ENCODE measurements at places on chromosomes 2 and 18.
A peak's percentile ranks its signal among the peaks of the same experiment; 100 is the strongest.

DNA sequence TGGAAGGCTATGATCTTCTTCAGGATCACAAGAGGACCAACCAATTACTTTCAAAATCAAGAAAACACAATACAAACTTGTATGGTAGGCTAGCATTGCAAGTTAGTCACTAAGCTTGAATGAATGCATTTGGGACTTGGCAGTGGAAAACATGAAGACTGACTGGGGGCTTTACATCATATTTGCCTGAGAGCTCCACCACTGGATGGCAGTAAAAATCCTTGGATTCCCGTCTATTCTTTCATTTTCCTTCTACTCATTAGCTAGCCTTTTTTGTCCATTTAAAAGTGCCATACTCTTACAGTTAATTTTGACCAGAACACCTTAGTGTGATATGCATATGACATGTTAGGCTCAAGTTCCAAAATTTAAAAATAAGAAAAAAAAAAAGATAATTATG, 63.5 kb upstream of the RASGRP3 start:
- DNase-seq = no peak

- no peak for DNase-seq
These were observed 391 bp downstream of the ZNF385B start for GRCh38 chr2:179861027-179861415.

DNA sequence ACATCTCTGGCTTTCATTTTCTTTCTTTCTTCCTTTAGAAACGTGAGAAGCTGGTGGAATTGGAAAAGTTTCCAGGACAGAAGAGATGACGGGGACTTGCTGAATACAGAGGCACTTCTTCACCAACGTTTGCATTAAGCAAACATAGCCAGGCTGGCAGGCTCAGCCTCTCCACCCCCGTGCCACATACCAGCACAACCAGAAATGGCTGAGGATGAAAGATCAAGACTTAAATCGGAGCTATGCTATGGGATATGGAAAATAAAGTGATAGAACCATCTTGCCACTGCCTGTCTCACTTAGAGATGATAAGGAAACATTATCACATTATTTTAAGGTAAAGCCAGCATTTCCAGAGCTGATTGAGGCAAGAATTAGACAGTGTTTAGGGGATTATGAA, 483.3 kb downstream of the BCL11A start:
- DNase-seq = no peak

DNA sequence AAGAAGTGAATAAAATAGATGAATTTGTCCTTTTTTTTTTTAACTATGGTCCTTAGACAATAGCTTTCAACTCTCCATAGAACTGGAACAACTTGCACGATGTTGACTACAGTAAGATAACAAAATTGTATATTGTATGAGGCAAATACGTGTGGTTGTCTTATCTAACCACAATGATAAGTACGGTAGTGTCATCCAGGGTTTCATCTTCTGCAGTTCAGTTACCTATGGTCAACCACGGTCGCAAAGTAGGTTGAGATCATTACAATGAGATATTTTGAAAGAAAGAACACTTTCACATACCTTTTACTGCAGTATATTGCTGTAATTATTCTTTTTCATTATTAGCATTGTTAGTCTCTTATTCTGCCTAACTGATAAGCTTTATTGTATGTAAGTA, 295.2 kb downstream of the PARD3B start:
- DNase-seq = no peak

GRCh38 chr2:187549193-187549592, 5.0 kb downstream of the TFPI start:
- no peak for DNase-seq

GRCh38 chr18:78735131-78736014, 244.2 kb upstream of the SALL3 start:
- DNase-seq = no peak

- no peak for DNase-seq
These were observed 335.5 kb downstream of the KCNS3 start for GRCh38 chr2:18213986-18214385.

DNA sequence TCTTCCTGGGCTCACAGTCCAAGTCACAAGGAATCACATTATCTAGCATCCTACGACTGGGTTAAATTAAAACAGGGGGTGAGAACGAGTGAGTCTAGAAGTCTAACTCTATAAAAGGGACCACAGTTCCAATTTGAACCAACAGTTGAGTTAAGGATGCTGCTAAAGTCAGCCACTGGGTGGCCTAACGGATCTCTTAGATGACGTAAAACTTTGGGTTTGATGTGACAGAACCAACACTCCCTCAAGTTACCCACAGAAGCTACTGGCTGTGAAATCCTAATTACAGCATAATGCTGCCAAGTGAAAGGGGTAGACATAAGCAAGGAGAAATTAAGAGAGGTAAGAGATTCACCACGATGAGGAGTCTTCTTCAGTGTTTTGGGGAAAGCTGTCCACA, 32.7 kb upstream of the RUFY4 start:
- DNase-seq = peak; percentile 69

DNA sequence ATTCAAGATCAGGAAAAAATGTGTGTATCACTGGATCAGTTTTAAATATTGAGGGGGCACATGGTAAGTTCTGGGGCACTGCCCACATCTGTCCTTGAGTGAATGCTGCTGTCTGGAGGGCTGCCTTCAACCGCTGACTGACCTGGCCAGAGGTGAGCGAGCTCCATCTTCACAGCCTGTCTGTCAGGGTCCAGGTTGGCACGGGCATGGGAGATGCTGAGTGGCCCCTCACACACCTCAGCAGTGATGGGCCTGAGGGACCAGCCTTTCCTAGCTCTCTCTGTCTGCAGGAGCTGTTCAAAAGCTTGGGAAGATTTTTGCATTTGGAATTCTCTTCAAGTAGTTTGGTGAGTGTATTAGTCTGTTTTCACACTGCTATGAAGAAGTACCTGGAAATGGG, 114.8 kb upstream of the ALKAL2 start:
- DNase-seq = no peak

- DNase-seq = peak; percentile 58
These were observed 161.1 kb downstream of the ARL4C start for GRCh38 chr2:234335661-234336228.

- DNase-seq = peak; percentile 80
These were observed 199.6 kb downstream of the VAPA start for GRCh38 chr18:10113121-10114022.

- DNase-seq = peak; percentile 28
These were observed 11.1 kb upstream of the CNNM3 start for GRCh38 chr2:96804986-96805385.

- DNase-seq = peak; percentile 78
These were observed 140.0 kb downstream of the MEIS1 start for GRCh38 chr2:66574701-66575624.

DNA sequence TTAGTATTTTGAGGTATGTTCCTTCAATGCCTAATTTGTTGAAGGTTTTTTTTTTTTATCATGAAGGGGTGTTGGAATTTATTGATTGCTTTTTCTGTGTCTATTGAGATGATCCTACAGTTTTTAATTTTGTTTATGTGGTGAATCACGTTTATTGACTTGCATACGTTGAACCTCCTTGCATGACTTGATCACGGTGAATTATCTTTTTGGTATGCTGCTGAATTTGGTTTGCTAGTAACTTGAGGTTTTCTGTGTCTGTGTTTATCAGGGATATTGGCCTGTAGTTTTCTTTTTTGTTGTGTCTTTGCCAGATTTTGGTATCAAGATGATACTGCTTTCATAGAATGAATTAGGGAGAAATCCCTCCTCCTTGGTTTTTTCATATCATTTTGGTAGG, 23.9 kb downstream of the CLIP4 start:
- no peak for DNase-seq

DNA sequence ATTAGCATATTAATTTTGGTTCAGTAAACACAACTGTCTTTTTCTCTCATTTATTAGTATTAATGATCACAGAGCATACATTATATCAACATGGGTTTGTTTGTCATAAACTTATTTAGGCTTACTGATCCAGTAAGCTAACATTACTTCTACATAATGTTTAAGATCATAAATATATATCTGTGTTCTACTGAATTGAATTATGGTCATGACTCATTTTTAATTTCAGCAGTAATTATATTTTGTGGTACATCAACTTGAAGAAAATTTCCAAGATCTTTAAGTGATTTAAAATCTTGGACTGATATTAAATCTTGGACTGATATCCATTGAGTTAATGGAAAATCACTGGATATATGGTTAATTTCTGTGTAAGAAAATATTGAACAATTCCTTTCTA, 111.7 kb downstream of the CALCRL start:
- no peak for DNase-seq

GRCh38 chr2:200786826-200787225, 24.9 kb upstream of the BZW1 start:
- DNase-seq = peak; percentile 31

- no peak for DNase-seq
These were observed 134.8 kb downstream of the SH3BP4 start for GRCh38 chr2:235086481-235087184.

GRCh38 chr2:231104115-231104713, 20.6 kb downstream of the HTR2B start:
- DNase-seq = peak; percentile 42

DNA sequence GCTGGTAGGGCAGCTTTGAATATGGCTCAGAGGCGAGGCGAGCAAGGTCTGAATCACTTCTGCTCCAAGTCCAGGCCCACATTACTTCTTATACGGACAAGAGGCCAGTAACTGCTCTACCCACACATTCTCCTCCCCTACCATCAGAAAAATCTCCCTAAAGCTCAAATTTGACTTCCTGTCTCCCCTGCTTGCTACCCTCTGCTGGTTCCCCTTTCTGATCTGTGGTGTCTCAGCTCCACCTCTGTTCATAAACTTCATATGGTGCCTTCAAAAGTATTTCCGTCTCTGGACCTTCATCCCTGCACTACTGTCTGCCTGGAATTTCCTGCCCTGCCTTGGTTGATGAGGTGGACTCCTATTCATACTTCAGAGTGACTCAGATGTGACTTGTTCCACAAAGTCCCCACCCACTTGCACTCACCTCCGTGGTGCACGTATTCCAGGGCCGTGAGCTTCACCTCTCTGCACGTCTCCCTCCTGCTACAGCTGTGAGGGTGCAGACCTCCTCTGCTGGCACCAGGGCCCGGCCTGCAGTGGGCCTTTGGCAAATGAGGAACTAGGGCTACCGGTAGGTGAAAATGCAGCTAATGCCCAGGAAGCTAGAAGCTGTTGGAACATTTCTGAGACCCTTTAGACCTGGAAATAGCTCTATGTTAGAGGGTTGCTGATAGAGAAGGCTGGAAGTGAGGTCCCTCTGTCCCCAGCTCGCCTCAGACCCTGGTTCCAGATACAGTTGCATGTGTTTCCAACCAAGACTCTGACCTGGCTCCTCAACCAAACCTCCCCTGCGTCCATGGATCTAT, 24.6 kb upstream of the KCMF1 start:
- DNase-seq = peak; percentile 95

DNA sequence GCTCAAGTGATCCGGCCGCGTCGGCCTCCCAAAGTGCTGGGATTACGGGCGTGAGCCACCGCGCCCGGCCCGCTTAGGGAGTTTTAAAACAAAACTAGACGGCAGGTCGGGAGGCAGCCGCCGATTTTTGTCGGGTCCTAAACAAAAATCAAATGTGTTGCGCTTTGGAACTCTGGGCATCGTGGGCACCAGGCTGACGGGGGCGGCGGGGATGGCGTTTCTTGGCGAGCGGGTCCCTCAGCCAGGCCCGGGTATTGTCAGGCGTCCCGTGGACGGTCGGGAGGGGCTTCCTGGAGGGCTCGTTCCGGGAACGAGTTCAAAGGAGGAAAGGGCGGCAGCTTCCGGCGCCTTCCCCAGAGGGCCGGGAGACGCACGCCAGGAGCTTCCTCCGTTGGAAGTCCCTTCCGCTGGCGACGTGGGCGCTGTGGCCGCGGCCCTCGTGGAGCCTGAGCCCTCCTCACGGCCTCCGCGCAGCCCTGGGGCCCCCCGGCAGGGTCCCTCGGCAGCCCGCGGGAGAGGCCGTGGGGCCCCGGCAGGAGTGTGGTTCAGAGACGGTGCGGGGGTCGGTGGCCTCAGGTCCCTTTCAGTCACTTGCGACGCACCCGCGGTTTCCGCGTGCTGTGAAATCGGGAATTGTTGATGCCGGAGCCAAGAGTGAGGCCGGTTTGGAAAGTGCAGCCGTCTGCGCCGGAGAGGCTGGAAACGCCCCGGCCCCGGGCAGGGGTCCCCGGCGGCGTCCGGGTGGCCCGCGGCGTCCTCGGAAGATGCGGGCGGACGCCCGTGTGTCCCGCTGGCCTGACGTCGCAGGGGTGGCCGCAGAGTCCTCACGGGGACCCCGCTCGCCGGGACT, 59.3 kb downstream of the EMILIN2 start:
- DNase-seq = peak; percentile 73

DNA sequence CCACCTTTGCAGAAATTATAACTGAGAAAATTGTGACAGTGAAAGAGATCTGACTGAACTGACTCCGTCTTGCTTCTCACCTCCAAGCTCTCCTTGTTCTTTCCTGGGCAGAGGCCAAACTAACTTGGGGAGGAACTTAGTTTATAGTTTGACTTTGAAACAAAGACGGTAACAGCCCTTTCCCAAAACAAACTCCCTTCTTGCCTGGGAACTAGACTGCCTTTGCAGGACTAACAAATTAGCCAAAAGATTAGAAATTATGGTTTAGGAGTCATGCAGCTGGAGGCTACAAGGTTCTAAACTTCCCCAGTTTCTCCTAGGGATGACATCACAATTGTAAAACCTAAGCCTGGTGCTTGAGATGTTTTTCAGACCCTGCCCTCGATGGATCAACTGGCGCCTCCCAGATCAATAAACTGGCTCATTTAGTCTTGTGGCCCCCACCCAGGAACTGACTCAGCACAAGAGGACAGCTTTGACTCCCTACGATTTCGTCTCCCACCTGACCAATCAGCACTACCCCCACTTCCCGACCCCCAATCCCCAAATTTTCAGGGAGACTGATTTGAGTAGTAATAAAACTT, 137.7 kb downstream of the ALPK2 start:
- no peak for DNase-seq

DNA sequence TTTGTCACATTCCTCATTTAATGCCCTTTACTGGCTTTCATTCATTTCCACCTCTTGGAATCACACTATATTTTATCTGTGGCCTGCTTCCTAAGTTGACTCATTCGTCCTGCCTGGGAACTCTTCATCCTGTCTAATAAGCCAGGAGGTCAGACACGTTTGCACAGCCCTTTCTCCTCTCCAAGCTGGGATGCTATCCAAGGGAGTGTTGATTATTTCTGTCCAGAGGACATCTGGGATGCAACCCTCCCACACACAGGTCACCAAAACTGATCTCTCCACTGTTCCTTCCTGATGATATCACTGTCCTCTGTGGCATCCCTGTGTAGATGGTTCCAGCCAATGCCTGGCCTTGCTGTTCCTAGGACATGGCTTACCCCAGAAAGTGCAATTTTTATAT, 79.8 kb upstream of the NOSTRIN start:
- DNase-seq = no peak

- no peak for DNase-seq
These were observed 131.0 kb downstream of the SNTG2 start for GRCh38 chr2:1081451-1082225.

GRCh38 chr2:101080211-101081068, 70.7 kb downstream of the TBC1D8 start:
- DNase-seq = no peak

All from inflammatory macrophage treated with lipopolysaccharide for 1 hour (primary cell).